A673 (cell line): ENCODE measurements at places on chromosomes 13 and 19. TPM values are rescaled to one million over a fixed set of nuclear protein-coding genes. Genes with fewer than 3 reads are reported as not detected.

- no peak for DNase-seq
These were observed 9.3 kb downstream of the PLEKHA4 start for GRCh38 chr19:48858984-48859710.

The FCER2 gene
- total RNA-seq: not detected in 2 replicates

DNA sequence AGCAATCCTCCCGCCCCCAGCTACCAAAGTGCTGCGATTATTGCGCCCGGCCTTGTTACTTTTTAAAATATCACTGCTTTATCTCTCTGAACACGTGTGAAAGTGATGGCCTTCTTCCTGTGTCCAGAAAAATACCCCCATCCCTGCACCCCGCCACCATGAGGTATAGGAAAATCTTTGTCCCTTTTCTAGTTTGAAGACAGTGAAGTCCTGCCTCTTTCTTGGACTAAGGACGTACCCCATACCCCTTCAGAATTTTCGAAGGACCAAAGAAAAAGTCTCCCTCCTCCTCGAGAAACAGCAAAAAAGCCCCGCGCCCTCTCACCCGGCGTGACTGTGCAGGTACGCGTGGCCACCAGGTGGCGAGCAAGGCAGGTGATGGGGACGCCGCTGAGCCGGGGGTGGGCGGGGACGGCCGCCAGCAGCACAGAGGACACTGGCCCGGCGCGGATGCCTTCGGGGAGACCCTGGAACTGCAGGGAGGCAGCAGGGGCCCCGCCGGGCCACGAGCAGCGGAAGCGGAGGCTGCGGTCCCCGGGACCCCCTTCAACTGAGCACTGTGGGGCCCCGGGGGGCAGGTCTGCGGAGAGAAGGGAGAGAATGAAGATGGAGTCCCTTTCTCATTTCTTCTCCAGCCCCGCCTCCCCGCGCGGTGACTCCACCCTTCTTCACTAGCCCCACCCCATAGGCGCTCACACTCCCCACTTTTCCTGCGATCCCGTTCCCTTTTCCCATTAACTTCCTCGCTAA lies 3.2 kb downstream of the VSIG10L start:
- peak; percentile 86 for DNase-seq

The DAND5 gene
- total RNA-seq: 0.17 TPM in 2 replicates

DNA sequence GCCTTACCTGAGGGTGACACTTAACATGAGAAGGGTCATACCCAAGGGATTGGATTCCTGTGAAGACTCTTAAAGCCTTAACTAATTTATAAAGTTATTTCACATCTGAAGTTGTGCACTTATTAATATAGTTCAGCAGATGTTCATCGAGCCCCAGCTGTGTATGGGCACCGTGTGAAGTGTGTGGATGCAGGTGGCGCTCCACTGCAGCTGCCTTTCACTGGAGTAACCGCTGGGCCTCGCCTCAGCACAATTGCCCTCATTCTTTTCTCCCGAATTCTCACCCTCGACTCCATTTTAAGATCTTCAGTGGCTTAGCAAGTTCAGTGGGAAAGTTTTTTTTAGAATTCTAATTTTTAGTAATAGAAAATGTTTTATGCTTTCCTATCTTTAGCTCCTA lies 66.2 kb downstream of the DPY19L3 start:
- DNase-seq: no peak

GRCh38 chr13:30116379-30116778 lies 191.0 kb downstream of the KATNAL1 start:
- no peak for DNase-seq

The TNFSF11 gene
- total RNA-seq: not detected in 2 replicates

The HCST gene
- 4.2 and 4.5 TPM in 2 replicates for total RNA-seq

GRCh38 chr13:51321836-51322235 lies 17.7 kb upstream of the SERPINE3 start:
- no peak for DNase-seq

GRCh38 chr13:20191311-20192157 lies 1.2 kb downstream of the GJB2 start:
- DNase-seq: no peak

The C13orf42 gene
- not detected in 2 replicates for total RNA-seq

The PEX11G gene
- total RNA-seq: 1.1 and 1.9 TPM in 2 replicates

DNA sequence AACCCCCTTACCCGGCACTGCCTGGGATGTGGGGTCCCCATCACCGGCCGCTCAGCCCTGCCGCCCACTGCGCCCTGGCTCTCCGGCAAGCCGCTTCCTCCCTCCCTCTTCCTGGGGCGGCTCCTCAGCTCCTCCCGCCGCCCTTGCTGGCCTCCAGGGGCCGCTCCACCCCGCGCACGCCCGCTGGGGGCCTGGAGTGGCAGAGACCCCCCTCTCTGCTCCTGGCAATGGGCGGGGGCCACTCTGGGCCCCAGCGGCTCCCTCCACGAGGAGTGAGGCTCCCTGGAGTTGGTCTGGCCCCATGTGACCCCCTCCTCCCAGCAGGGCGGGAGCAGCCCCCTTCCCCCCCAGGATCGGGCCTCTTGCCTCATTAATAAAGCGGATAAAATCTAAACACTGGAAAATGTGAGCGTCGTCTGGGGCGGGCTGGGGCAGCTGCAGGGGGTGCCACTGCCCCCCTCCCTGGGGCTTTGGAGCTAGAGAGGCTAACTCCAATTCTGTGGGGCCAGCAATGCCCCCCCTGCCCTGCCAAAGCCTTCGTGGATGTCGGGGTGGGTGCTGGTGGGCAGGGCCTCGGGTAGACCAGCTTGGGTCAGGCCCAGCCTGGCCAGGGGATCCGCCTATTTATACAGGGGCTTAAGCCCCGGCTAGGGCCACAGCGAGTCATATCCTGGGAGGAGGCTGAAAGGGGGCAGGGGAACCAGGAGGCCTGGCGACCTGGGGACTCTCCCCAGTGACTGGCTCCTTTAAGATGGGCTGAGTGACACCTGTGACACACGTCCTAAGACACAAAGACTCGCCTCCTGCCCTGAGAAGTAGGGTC lies at the start of gene PTGER1:
Gene PTGER1 (minus strand): TSS at position 104 of the 823 bp plus-strand sequence. CDS start 1,034 bp downstream, outside the sequence.
- peak; percentile 57 for DNase-seq

- DNase-seq: no peak
These were observed 7.4 kb downstream of the MICOS13 start for GRCh38 chr19:5672708-5673459.

DNA sequence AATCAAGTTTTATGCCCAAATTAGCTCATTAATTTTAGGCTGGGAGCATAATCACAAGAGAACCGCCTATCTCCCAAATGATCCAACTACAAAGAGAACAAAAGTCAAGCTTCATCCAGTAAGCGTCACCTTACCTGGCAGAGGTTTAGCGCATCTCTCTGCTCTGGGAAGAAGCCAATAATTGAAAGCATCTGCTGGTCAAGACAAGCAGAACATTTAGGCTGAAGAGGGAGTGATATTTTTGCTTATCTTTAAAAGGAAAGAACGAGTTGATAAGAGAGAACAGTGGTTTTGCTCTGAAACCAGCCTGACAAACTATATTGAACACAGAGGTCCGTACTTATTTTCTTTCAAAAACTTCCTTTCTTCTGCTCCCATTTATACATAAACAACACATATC lies 242.1 kb downstream of the ENOX1 start:
- DNase-seq: no peak

The PRDX2 gene
- 406 and 429 TPM in 2 replicates for total RNA-seq

- DNase-seq: no peak
These were observed 18.5 kb upstream of the ZNF331 start for GRCh38 chr19:53519446-53519845.

- peak; percentile 25 for DNase-seq
These were observed 19.8 kb upstream of the CEACAM4 start for GRCh38 chr19:41646589-41647204.

GRCh38 chr13:37475966-37476365 lies 122.6 kb downstream of the POSTN start:
- no peak for DNase-seq

The ZIM2 gene
- total RNA-seq: 4.6 and 9.6 TPM in 2 replicates

GRCh38 chr19:10283301-10284064 lies 3.3 kb upstream of the ICAM4 start:
- no peak for DNase-seq

DNA sequence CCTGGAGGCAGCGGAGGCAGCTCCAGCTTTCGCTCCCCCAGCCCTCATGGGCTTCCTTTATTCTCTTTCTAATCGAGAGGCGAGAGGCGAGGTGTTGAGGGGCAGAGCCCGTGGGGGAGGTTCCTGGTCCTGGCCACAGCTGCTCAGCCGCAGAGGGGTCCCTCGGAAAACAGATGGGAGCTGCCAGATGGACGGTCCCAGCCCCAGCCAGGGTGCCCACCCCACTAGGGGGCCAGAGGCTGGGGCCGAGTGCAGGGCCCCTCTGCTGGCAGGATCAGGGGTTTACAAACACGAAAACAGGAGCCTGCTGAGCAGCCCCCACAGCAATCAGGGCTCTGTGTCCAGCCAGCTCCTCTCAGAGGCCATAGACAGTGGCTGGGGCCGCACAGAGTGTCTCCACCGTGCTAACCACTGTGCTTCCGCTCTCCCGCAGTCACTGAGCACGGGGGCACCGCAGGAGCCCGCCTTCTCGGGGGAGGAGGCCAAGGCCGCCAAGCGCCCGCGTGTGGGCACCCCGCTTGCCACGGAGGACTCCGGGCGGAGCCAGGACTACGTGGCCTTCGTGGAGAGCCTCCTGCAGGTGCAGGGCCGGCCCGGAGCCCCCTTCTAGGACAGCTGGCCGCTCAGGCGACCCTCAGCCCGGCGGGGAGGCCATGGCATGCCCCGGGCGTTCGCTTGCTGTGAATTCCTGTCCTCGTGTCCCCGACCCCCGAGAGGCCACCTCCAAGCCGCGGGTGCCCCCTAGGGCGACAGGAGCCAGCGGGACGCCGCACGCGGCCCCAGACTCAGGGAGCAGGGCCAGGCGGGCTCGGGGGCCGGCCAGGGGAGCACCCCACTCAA lies 182.2 kb downstream of the KDM4B start:
- no peak for DNase-seq

- no peak for DNase-seq
These were observed 99.5 kb downstream of the ZC3H13 start for GRCh38 chr13:45953082-45953481.

DNA sequence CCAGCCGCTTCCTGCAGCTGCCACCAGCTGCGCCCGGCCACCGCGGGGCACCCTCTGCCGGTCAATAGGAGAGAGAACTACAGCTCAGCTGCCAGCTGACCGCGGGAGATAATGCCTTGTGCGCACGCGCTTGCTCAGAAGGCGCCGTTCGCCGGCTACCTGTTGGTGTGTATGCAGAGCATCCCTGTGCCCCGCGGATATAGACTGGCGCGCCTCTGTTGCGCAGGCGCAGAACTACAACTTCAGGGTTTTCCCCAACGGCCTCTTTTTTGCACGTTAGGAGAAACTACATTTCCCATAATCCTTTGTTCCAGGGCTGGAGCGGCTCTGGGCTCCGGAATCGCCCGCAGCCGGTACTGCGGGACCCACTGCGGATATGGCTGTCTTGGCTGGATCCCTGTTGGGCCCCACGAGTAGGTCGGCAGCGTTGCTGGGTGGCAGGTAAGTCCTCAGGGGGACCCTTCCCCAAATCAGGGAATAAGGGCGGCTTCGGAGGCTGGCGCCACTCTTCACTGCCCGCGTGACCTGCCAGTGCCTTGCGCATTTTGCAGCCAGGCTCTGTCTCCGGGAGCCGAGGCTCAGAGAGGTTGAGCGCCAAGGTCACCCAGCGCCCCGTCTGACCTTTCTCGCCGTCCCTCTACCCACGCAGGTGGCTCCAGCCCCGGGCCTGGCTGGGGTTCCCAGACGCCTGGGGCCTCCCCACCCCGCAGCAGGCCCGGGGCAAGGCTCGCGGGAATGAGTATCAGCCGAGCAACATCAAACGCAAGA lies at the start of gene MRPL34:
Gene MRPL34 (plus strand): TSS at position 356 of the 768 bp plus-strand sequence. CDS start 21 bp downstream, at position 377.
- DNase-seq: peak; percentile 99

The SHISA2 gene
- 1.2 and 2.2 TPM in 2 replicates for total RNA-seq

- DNase-seq: no peak
These were observed 279.5 kb downstream of the PCDH9 start for GRCh38 chr13:66950666-66951065.

- DNase-seq: peak; percentile 76
These were observed 9.4 kb upstream of the CEACAM16 start for GRCh38 chr19:44689290-44690130.

DNA sequence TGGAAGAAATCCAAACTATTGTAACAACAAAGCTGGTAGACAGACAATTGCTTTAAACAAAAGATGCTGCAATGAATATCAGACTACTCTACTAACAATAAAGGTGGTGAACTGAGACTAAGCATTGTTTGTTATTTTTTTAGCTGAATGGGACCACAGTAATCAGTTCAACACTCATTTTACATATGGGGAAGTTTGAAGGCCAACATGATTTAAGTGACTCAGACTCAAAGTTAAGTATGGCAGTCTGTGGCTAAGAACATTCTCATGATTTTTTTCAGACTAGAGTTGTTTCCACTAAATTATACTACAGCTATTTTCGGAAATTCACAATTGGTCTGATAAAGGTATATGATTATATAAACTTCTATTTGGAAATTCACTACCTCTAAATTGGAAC lies 10.4 kb downstream of the EXOSC8 start:
- no peak for DNase-seq

- DNase-seq: peak; percentile 48
These were observed 638 bp downstream of the ADGRE5 start for GRCh38 chr19:14381689-14382474.

The APOC4 gene
- not detected in 2 replicates for total RNA-seq

DNA sequence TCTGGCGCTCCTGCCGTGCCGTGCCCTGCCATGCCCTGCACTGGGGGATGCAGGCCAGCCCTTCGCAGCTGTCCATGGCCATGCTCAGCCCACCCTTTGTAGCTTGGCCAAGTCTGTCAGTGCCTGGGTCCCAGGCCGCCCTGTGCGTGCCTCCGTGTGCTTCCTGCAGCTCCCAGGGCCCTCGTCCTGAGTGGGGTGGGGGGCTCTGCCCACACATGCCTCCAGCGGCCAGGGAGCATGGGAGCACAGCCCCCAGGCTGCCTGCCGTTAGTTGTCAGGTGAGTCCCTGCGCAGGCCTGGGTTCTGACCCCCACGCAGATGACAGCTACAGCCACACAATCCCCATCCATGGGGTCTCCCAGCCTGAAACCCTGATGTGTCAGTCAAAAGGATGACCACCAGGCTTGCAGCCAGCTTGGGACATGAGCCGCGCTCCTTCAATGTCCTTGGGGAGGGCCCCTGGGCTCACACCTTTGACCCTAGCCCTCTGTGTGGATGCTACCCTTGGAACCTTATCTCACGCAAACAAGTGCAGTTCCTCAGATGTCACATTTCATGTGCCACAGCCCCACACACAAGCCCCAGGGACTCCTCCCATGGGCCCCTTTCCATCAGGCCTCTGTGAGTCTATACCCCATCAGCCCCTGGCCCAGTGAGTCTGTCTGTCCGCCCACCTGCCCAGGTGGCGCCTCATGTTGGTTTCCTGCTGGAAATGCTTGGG lies 24.5 kb downstream of the TMED1 start:
- DNase-seq: no peak
